SHP77 treated with DMSO at 0.1 percent for 48 hours (cell line): ENCODE measurements at places on chromosomes 5 and 9.

DNA sequence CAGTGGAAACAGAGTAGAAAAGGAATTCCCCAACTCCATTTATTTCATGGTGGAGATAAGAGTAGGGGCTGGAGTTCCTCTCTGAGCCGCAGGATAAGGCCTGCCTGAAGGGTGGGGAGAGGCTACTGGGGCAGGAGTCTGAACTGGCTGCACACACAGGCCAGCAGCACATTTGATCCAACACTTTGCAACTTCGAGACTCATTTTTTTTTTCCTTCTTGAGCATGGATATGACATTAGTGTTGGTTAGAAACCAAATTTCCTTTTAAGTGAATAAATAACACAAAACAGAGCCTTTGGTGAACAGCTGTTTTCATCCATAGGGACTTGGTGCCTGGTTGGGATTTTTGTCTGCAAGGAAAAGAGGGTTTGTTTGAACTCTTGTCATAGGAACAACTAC lies 76.6 kb downstream of the RALGPS1 start:
- DNase-seq, result no peak

DNA sequence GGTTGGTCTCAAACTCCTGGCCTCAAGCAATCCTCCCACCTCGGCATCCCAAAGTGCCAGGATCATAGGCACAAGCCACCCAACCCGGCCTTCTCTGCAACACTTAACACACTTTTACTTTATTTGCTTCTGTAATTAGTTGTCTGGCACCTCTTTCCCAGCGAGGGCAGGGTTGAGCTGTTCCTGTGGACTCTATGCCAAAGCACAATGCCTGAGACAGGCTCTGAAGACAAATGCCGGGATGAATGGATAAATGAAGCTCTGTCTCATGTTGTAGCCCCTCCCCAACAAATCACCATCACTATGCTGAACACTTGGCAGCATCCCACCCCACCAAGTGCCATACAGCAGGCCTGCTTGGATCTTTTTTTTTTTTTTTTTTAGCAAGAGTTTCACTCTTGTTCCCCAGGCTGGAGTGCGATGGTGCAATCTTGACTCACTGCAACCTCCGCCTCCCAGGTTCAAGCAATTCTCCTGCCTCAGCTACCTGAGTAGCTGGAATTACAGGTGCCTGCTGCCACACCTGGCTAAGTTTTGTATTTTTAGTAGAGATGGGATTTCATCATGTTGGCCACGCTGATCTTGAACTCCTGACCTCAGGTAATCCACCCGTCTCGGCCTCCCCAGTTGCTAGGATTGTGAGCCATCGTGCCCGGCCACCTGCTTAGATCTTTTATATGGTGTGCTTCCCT lies 21.3 kb downstream of the GPX3 start:
- DNase-seq, result no peak

GRCh38 chr5:150931368-150931965 lies 26.7 kb upstream of the ZNF300 start:
- no peak for DNase-seq

DNA sequence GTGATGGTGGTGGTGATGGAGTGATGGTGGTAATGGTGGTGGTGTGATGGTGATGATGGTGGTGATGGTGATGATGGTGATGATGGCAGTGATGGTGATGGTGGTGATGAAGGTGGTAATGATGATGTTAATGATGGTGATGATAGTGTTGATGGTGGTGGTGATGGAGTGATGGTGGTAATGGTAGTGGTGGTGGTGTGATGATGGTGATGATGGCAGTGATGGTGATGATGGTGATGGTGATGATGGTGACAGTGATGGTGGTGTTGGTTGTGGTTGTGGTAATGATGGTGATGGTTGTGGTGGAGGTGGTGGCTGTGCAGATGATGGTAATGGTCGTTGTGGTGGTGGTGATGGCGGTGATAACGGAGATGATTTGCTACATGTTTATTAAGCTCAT lies 7.3 kb downstream of the STKLD1 start:
- DNase-seq, result no peak

GRCh38 chr9:137193771-137194170 lies 5.3 kb downstream of the SSNA1 start:
- DNase-seq, result no peak

DNA sequence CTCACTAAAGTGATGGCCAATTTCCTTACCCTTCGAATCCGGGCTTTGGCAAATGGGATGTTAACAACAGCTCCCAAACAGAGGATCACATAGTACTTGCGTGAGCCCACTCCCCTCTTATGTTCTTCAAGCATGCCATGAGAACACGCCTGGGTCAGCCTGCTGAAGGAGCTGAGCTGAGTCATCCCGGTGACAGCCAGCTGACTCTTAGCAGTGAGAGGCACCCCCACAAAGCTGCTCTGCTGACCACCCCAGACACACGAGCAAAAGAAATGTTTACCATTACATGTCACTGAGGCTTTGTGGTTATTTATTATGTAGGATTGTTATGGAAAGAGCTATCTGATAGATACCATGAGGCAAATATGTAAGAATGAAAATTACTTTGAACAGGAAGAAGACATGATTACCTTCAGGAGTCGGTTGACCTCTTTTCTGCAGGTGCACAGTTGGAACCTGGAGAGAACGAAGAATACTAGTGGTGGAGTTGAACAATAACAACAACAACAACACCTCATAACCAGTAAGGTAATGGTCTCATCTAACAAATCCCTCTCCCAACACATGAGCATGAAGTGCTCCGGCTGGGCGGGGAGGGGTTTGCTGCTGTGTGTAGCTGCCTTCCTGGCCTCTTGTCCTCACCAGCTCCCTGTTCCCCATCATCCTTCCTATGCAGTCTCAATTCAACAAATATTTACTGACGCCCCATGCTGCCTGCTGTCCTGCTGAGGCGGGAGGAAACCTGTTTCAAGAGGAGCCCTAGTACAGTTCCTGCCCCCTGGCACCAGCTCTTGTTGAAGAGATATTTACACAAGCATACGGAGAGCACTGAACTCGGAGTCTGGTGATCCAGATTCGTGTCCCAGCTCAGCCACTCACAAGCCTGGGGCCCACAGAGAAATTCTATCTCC lies 69.4 kb upstream of the LHFPL2 start:
- no peak for DNase-seq

GRCh38 chr5:1652873-1653697 lies 129.3 kb upstream of the LPCAT1 start:
- no peak for DNase-seq

DNA sequence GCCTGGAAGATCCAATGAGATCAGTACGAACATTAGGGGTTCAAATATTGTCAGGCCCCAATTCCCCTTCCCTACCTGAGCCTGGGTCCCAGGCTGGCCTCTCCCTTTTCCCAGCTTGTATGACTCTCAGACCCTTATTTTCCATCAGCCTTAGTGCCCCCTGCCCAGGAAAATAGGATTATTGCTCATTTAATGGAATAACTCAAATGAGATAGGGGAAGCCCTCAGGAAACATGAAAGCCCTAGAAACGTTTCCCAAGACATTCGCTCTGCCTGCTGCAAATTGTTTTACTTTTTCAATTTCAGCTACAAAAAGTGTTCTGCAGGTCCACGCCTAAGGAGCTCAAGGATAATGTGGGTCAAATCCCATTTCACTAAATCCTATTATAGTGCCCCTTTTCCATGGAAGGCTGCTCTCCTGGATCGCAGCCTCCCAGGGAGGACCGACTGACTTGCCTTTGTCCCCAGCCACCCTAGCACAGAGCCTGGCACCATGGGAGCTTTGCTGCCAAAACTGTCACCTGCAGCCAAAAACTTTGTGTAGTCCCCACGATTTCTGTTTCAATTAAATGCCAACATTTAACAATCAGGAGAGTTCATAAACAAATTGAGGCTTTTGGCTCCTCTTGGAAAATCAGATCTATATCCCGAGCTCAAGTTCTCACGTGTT lies 46.9 kb downstream of the THOC3 start:
- no peak for DNase-seq

GRCh38 chr5:9775339-9775738 lies 145.2 kb upstream of the TAS2R1 start:
- DNase-seq, result no peak

DNA sequence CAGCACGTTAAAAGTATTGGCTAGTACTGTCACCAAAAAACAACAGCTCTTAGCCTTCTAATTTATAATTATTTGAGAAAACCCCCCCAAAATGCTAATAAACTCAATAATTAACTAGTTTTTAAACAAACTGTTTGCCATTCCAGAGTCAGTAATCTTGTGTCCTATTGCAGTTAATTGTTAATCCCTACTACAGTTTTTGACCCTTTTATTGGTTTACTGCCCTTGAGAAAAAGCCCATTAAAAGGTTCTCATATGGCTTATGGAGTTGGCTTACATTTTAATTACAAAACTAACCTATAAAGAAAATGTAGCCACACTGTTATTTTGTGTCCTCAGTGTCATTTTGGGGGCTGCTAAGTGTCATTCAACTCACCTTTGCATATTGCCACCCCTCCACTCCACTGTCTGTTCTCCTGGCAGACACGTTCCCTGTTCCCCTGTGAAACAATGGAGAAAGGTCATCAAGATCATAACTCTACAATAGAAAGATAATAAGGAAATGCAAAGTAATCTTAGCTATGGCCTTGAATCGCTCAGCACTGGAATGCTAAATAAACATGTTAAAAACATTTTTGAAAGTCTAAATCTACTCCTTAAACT lies 51.6 kb upstream of the TXNDC8 start:
- no peak for DNase-seq

- no peak for DNase-seq
Measured at GRCh38 chr5:163330723-163331668, 106.4 kb upstream of the CCNG1 start.

- DNase-seq, result no peak
Measured at GRCh38 chr5:96566833-96567587, 95.2 kb upstream of the CAST start.

GRCh38 chr9:13809401-13809800 lies 504.5 kb downstream of the NFIB start:
- DNase-seq, result no peak

DNA sequence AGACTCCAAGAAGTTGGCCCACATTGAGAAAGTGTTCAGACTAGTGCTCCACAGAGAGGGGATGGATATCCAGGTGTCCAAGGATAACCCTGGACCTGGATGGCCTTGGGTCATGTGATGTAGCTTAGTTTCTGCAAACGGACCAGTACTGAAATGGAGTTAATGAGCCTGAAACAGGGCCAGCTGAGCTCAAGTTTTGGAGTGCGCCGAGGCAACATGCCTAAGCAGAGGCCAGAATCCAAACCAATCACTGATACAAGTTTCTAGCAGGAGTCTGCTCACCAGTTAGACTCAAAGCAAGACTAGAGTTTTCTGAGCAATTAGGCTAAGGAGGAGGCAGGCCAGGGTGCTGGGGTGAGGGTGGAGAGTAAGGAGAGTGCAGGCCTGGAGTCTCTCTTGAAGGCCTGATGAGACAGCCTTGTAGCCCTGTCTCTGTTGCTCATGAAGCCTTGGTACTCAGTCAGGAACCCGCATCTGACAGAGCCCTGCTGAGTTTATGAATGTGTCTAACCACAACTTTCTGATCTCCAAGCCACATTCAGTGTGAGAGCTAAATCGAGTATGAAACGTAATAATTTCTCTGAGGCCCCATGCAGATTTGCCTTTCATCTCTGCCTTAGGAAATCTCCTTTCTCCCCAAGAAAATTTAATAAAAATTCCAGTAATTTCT lies 68.9 kb upstream of the EQTN start:
- DNase-seq, result no peak

- peak; percentile 21 for DNase-seq
Measured at GRCh38 chr5:52007230-52007858, 624.1 kb downstream of the ISL1 start.

DNA sequence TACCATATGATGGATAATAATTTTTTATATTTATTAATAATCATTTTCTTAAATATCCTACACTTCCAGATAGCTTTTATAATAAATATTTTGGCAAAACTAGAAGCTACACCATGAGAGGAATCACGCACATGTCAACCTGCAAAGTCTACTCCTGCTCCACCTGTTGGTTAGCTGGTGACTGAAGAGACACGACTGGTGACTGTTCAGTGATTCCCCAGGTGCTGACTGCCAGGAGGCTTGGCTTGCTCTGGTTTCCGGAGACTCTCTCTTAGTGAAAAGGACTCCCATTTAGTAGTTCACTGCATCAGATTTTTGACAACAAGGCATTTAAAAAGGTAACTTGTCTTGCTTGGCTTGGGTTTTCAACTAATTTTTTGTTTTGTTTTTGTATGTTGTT lies 20.9 kb downstream of the GZMA start:
- DNase-seq, result no peak

GRCh38 chr5:81965524-81965923 lies 6.3 kb upstream of the ATG10 start:
- no peak for DNase-seq

DNA sequence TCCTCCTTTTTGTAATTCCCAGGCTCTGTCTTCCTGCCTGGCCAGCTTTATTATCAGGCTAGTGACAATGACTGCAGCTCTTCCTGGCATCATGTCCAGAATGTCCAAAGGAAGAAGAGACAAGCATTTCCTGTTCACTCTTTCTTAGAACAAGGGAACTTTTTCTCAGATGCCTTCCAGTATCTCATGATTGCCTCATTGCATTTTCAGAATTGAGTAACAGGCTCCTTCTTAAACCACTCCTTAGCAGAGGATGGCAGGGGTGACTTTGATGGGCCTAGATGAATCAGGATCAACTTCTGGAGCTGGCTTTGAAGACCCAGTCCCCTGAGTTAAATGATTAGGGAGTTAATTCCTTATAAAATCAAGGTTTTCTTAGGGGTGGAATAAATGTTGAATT lies 92.9 kb upstream of the RASGRF2 start:
- no peak for DNase-seq

- no peak for DNase-seq
Measured at GRCh38 chr5:33834334-33834733, 57.5 kb downstream of the ADAMTS12 start.

GRCh38 chr5:858726-859125 lies 7.9 kb upstream of the ZDHHC11 start:
- no peak for DNase-seq

DNA sequence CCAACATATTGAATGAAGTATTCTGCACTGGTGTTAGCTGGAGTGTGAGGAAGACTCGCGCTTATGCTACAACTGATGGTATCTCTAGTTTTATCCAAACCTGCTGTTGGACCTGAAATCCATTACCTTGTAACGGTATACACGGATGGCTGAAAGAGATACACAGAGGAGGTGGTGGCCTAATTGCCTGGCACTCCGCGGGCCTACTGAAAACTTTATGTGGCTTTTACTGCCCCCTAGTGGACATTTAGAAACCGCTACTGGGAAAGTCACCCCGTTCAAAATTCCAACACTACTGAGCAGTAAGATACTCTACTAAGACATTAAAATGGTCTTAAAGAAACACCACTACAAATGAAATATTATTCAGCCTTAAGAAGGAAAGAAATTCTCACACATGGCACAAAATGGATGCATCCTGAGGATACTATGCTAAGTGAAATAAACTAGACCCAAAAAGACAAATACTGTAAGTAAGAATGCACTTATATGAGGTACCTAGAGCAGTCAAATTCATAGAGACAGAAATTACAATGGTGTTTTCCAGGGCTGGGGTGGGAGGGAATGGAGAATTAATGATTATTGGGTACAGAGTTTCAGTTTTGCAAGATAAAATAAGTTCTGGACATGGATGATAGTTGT lies 100.4 kb downstream of the TTLL11 start:
- peak; percentile 47 for DNase-seq
